Stimulated activated CD4-positive, alpha-beta T cell treated with anti-CD3 and anti-CD28 coated beads, TNF-alpha, amount 100 ng/mL, for 48 hours (primary cell): ENCODE measurements at places on chromosomes 7 and 10.

DNA sequence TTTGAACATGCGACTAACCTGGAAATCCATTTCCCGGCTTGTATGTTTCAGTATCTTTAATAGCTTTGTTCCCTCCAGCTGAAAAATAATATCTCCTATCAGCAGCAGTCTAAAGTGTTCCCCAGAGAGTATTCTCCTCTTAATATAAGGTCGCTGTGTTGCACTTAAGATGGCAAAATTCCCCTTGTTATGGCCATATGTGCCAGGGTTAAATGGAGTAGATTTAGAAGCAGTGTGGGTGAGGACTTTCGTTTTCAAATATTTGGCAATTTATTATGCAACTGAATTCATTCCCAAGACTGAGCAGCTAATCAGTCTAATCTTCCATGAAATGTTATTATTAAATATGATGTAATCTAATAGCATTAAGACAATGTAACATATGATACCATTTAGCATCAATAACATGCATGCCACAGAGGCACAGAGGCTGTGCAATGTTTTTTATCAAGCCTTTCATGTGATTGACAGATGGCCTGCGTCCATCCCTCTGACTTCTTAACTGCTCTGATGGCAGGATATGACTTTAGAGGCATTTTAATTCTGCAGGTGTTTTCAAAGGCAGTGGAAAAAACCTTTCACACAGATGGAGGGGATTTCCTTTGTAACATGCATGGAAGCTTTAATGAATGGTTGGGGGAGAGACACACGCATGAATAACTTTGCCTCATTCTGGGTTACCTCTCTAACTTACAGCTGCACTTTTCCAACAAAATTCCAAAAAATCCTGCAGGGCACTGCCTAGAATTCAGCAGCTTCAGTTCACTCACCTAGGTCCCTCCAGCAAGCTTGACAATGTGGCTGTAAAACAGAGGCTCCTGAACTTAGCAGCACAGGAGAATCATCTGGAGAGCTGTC lies 55.1 kb upstream of the ZPBP start:
- no peak for DNase-seq

- DNase-seq = no peak
These were observed 18.0 kb upstream of the ZNF488 start for GRCh38 chr10:47401874-47402640.

DNA sequence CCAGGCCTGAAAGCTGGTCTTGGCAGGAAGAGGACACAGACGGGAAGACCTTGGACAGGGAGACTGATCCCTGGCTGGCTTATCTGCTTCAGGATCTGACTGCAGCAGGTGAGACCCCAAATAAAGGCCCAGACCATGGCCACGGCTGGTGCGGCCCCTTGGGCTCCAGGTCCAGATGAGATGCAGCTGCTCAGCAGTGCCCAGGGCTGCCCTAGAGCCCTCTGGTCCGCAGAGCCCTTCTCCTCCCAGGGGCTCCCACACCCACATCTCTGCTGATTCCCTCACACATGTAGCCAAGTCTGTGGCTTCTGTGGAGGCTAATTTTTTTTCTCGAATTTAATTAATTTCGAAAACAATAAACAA lies 46.3 kb downstream of the VIPR2 start:
- DNase-seq = no peak

DNA sequence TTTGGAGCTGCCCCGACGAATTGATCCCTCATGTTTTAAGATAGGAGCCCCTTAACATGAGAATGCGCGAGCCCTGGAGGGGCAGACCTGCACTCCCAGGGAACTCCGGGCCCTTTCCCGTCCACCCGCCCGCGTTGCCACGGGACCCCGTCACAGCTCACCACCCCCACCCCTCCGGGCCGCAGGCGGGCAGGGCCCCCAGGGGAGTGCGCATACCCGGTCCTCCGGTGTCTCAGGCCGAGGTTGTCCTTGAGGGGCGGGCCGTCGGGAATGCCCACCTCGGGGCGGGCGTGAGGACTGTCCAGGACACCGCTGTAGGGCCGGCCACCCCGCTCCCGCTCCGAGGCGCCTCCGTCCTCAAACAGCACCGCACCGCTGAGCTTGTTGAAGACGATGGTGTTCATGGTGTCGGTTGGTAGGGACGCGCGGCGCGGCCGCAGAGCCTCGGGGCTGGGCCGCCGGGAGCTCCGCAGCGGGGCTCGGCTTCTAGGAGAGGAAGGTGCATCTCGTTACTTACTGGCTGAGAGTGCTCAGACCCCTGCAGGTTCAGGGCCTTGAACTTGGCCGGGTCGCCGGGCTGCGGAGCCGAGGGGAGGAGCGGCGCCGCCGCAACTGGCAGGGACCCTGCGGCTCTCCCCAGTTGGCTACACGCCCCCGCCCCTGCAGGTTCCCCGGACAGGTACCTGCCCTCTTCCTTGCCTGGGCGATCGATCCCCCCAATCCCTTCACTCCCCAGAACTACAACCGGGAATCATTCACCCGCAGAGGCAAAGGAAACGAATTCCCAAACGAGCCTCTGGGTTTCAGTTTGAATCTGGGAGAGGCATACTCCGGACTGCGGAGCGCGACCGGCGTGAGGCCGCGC lies 2.4 kb downstream of the MKX start:
- no peak for DNase-seq

DNA sequence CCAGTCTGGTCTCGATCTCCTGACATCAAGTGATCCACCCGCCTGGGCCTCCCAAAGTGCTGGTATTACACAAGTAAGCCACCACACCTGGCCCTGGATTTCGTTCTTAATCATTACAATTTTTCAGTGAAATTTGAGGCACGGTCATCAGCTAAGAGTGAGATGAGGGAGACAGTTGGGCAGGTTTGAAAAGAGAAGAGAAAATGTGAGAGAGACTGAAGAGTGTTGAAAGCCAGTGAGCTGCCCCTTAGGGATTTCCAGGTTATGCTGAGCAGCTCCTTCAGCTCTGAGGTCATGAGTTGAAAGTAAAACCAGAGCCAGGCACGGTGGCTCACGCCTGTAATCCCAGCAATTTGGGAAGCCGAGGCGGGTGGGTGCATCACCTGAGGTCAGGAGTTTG lies 5.9 kb upstream of the UPF2 start:
- no peak for DNase-seq

GRCh38 chr7:147023440-147023839 lies 906.8 kb downstream of the CNTNAP2 start:
- DNase-seq = no peak

GRCh38 chr7:131950758-131951157 lies 394.3 kb upstream of the PODXL start:
- no peak for DNase-seq

DNA sequence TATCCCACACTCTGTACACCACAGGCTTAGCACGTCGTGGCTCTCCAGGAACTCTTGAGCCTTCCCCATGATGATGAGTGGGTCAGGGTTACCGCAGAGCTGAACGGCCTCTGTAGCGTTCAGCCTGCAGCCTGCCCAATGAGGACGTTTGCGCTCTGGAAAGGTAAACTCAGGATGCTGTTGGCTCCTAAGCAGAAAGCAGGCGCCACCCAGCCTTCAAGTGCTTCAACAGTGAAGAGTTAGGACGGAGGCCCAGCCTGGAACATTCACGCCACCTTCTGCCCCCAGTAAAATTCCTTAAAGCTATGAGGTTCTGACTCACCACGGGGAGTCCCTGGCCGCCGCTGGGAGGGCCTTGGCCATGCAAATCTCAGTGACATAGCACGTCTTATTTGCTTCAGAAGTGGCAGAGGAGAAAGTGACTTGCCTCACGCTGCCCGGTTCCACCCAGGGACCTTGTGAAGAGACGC lies 161.5 kb upstream of the SH2B2 start:
- DNase-seq = no peak
